Umbilical cord (tissue), 2 donors: ENCODE measurements at places on chromosomes 1 and 21.

GRCh38 chr1:187383366-187383765, 554.6 kb downstream of the PLA2G4A start:
- no peak for DNase-seq

DNA sequence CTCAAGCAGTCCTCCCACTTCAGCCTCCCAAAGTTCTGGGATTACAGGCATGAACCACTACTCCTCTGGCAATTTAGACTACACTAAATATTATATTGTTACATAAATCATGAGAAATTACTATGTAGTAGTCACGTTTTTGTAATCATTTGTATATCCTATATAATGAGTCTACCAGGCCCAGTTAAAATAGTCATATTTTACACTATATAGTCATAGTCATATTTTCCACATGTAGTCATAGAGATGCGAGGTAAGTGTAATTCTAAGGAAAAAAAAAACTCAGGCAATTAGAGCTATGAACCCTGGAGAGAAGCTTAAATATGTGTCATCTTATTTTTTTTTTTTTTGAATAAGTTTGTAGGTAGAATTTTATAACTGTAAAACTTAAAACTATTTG, 90.0 kb downstream of the FNBP1L start:
- no peak for DNase-seq

DNA sequence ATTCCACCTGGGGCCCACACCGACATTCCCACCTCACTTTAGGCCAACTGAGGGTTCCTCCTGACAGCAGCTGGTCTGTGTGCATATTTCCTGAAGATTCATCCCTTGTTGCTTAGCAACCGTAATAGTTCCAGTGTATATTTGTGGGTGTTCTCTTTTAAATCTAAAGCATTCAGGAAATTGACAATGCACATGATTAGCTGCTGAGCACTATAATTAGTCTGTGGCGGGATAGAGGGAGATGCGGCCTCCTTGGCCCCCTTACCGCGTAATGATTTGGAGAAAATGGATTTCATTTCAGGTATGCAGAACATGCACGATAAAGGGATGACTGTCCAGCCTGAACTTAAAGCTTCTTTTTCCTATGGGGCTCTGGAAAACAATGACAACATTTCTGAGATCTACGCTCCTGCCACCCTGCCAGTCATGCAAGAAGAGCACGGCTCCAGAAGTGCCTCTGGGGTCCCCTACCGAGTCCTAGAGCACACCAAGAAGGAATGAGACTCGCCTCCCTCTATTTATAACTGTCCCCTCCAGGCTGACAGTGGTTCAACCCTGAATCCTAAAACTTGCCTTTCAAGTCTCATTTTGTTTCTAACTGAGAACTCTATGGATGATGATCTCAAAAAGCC, 33.8 kb upstream of the RCAN3 start:
- no peak for DNase-seq

DNA sequence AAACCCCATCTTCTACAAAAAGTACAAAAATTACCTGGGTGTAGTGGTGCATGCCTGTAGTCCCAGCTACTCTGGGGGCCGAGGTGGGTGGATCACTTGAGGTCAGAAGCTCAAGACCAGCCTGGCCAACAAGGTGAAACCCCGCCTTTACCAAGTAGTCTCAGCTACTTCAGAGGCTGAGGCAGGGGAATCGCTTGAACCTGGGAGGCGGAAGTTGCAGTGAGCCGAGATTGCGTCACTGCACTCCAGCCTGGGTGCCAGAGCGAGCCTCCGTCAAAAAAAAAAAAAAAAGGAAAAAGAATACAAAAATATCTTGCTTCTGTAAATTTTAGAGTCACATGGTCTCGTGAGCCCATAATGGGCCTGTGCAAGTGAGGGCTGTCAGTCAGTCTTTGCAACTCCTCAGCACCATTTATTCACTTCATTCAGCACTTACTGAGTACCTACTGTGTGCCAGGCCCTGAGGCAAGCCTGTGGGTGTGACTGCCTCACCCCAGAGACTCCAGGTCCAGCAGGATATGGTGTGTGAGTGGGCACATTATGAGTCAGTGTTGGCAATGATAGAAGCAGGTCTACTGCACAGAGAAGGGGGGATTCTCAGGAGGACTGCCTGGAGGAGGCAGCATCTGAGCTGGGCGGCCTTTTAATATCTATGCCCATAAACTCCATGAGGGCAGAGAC, 46.8 kb upstream of the TARDBP start:
- peak; percentile 13 for DNase-seq

DNA sequence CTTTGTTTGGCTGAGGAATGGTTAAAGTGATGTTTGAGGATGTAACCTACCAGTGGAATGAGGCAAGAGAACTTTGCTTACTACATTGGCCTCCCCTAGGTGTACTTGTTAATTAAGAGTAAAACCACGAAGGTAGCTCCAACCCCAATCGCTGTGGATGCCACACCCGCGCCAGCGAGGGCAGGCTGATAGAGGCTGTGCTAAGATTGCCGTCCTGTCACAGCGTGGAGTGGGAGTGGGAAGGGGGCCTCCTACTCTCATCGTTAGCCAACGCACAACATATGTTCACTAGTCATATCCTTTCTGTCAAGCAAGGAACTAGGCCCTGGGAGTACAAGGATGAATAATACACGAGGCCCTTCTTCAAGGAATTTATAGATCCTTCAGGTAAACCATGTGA, 99.6 kb downstream of the RUNX1 start:
- no peak for DNase-seq

DNA sequence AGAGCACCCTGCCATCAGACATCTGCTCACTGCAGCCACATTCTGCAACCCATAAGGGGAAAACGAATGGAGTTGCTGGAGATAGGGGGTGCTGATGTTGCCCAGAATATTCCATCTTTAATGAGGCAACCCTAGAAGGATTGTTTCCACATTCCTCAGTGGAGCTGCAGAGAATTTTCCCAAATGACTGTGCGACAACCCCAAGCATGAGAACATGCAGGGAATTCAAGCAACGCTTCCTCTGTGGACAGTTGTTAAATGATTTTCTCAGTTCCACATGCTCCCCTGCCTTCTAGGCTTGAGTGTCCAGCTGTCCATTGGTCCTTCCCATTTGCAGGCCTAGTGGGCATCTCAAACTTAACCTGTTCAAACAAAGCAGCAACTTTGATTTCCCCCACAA, 20.5 kb upstream of the UBL4B start:
- no peak for DNase-seq

DNA sequence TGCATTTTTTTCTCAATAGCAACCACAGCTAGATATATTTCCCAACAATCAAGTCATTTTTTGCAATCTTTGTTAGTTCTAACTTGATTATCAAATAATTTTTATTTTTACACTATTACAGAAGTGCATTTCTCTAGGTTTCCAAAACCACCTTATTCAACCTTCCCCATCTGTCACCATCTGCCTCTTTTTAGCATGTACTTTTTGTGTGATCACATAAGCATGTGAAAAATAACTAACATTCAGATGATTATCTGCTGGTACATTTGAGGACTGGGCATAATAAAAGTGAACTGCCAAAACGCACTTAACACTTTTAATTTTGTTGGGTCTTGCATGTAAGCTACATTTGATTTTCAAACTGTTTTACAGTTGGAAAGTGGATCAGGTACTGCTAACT, 291.5 kb downstream of the AKT3 start:
- DNase-seq = no peak

DNA sequence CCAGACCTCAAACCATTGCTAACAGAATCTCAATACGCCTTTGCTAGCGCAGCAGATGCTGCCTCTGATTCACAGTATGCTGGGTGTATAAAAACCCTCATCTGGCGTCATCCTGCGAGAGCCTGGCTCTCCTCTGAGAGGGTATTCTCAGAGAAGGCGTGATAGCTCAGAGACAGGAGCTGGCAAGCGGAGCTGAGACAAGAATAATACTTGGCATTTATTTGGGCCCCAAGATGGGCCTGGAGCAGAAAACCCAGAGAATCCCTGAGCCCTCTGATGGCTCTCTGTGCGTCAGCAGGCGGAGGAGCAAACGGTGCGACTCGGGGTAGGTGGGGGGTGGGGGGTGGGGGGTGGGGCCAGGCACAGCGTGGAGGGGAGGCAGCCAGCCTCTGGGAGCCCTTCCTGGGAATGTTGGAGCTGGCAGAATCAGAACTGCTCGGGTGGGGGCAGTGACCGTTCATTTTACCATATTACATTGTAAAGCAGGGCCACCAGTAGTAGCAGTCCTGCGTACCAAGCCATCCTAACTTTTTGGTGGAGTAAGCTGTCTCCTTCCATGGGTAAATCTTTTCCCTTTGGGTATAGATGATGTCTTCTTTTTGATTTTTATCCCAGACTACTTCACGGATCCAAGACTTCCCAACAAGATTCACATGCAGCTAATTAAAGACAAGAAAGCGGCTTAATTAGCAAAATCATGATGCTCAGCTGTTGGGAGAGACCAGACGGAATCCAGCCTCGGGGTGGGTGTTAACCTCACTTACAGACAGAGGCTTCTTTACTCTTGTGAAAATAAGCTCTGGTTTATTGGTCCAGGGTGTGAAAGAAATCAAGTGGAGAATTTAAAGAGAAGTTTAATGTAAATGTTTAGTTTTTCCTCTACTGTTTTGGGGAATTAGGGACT, 7.1 kb downstream of the RIIAD1 start:
- DNase-seq = peak; percentile 87

DNA sequence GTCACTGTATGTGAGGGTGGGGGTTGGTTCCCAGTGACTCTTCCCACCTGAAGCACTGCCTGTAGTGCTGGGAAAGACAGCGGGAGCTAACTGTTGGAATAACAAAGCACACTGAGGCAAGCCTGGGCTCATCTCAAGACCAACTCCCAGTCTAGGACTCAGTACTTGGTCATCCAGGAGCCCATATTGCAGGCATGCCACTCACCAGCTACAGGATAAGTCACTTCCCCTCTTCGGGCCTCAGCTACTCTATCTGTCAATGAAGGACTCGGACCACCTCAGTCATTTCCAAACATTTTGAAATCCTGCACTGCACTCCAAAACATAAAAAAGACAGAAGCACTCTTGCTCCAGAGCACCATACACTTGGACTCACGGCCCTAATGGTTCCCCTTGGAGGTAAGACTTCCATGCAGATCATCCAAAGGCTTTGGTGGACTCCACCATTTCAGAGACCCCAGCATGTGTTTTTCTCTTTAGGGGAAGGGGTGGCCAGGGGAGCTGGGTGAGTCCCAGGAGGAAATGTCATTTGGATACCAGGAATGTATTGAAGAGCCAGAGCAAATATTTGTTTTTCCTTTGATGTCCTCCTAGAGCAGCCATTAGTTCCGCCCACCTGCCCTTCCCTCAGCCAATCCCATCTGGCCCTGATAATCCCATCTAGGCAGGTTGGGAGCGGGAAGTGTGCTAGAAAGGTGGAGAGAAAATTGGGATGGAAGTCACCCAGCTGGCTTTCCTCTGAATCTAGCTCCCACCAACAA, 3.1 kb downstream of the NUAK2 start:
- no peak for DNase-seq
